NCI-H1930 (cell line): ENCODE measurements at places on chromosomes 12 and 14.
A peak's percentile ranks its signal among the peaks of the same experiment; 100 is the strongest.

- no peak for DNase-seq
Measured at GRCh38 chr12:6315704-6316597, 5.5 kb downstream of the PLEKHG6 start.

- DNase-seq, result peak; percentile 56
Measured at GRCh38 chr12:108768591-108769500, 37.5 kb upstream of the CORO1C start.

- no peak for DNase-seq
Measured at GRCh38 chr12:70443062-70443673, 77.1 kb downstream of the KCNMB4 start.

- no peak for DNase-seq
Measured at GRCh38 chr12:93191423-93191822, 186.3 kb upstream of the NUDT4 start.

DNA sequence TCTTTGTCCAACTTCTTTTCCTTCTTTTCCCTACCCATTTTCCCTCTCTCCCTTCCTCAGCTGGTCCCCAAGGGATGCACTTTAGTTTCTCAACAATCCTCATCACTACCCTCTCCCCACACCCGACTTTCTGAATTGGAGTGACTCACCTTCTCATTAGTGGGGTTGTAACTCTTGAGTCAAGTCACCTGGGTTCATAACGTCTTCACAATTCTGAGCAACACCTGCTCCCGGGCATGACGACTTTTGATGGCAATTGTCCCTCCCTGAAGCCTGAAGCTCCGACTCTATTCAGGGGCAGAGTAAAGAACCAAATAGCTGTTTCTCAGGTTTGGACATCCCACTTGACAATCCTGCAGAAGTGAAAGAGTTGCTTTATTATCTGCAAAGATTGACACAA, 82.7 kb upstream of the OTX2 start:
- no peak for DNase-seq

GRCh38 chr12:503111-503761, 43.5 kb downstream of the B4GALNT3 start:
- DNase-seq, result no peak

GRCh38 chr14:105430565-105430964, 10.9 kb downstream of the MTA1 start:
- DNase-seq, result no peak

GRCh38 chr12:78540606-78541336, 323.8 kb upstream of the SYT1 start:
- no peak for DNase-seq

DNA sequence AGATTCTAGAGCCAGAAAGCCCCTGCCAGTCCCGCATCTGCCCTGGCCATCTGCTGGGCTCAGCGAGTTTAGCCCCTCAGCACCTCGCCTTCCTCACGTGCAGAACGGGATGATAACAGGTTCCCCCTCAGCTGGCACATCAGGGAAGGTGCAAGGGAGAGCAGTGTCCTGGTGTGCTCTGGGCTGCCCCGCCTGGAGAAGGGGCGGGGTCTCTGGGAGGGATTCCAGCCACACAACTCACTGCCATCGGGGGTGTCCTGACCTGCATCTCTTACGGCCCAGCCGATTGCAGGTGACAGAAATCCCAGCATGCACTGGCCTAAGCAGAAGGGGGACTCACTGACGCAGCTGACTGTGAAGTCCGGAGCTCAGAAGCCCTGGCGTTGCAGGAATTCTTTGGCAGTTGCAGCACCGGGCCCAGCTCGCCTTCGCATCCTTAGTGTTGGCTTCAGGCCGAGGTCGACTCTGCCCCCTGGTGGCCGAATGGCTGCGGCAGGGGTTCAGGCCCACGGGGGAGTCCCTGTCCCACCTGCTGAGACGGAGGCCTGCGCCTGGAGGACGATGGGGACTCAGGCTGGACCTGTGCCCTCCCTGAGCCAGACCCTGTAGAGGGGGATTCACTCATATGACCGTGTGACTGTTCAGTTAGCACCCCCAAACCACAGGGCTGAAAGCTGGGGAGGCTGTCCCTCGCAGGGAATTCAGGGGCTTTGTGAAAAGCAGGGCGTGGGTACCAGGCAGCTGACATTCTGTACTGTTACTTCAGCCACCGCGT, 178.6 kb downstream of the ADGRD1 start:
- DNase-seq, result no peak

- DNase-seq, result no peak
Measured at GRCh38 chr12:25253371-25254068, 2.8 kb upstream of the KRAS start.

GRCh38 chr12:607541-608001, 55.7 kb downstream of the NINJ2 start:
- no peak for DNase-seq

DNA sequence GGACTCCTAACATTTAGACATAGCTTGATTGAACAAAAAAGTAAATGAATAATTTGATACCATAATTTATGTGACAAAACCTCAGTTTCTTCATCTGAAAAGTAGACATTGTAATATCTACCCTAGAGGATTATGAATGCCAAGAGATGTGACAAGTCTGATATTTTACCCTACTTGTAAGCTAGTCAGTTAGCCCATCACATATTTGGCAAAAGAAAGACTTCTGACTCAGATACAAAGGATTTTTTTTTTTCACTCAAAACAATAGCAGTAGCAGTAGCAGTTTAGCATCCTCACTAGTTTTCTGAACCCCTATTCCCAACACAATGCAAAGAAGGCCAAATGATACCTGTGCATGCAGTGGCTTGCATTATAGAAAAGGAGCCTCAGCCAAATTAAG, 377.3 kb upstream of the E2F7 start:
- no peak for DNase-seq

DNA sequence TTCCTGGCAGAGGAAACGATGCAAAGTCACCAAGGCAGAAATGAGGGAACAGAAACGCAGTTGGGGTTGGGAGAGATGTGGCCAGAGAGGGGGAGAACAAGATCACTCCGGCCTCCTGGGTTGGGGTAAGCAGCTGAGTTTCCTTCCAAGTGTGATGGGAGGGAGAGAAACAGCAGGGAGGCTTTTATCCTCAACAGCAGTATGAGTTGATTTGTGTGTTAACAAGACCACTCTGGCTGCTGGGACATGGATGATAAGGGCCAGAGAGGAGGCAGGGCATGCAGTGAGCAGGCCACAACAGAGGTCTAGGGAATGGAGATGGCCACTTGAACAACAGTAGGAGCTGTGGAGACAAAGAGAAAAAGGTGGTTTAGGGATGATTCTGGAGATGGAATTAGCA, 66.8 kb downstream of the GLRX5 start:
- DNase-seq, result no peak

DNA sequence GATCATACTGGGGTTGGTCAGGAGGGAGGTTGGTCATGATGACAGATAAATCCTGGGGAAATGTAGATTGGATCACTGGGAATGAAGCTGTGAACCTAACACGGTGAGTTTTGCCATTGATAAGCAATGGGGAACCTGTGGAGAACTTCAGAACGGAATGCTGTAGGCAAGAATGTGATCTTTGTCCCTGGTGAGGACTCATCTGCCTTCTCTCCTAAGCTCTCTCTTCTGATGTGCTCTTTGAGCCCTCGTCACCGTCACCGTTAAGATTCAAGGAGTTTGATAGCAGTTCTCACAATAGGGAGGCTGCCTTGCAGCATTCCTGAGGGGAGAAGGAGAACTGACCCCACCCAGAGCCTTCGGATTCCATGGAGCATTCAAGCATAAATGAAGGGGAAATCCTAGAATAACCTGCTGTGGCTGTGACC, 217.6 kb downstream of the ANO6 start:
- DNase-seq, result no peak

- DNase-seq, result no peak
Measured at GRCh38 chr12:9706086-9706685, 26.7 kb downstream of the CLECL1 start.

- DNase-seq, result no peak
Measured at GRCh38 chr12:13196130-13196921, at the start of gene EMP1. Gene EMP1, plus strand, starts transcription at chr12:13196726. Its CDS starts 14,785 bp downstream, at chr12:13211511.

DNA sequence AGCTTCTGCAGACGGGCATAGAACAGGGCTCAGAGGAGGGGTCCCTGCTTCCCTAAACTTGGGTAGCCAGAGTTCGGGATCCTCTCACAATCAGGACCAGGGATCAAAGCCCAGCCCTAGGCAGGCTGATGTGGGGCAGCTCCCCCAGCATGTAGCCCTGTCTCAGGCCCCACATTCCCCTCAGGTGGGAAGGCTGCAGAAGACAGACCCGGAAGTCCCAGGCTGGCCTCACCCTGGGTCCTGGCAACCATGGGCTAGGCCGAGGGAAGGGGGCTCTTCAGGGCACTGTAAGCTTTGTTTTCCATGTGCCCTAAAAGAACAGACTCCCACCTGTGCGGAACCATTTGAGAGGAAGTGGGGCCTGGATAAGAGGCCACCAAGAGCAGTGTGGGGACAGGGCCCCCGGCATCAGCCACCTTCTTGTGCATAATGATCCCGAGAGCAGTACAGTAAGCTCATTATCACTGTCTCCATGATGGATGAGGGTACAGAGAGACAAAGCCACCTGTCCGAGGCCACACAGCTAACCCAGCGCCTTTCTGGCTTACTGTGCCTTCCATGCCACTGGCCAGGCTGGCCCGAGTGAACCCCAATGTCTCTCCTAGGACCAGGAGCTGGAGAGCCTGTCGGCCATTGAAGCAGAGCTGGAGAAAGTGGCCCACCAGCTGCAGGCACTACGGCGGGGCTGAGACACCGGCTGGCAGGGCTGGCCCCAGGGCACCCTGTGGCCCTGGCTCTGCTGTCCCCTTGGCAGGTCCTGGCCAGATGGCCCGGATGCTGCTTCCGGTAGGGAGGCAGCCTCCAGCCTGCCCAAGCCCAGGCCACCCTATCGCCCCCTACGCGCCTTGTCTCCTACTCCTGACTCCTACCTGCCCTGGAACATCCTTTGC, 11.5 kb downstream of the CHGA start:
- DNase-seq, result no peak

DNA sequence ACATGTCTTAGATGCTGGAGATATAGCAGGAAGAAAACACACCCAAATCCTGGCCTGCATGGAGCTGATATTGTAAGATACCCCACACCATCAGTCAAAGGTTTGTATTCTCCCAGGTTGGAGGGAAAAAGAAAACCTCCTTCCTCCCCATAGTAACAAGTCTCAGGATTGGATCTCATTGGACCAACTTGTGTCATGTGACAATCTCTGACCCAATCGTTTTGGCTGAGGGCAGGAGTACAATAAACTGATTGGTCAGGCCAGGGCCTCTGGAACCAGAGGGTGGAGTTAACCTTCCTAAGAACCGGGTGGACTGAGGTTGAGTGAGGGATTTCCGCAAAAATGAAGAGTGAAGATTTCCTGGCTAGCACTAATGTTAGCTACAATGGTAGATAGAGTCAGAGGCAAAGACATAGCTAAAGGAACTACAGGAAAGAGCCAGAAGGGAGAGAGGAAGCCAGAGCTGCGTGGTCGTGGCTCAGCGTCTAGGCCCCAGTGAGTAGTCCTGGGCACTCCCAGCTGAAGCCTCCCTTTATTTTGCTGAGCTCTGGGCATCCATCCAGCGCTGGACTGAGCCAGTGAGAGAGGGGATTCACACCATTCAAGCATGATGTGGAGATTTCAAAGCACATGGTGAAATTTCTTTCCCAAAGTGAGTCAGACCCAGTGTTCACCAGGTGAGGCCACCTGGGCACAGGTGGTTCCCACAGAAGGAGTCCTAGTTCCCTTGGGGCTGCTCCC, 219.9 kb downstream of the AACS start:
- DNase-seq, result no peak

GRCh38 chr14:58744801-58745394, 107.1 kb downstream of the DACT1 start:
- DNase-seq, result no peak

DNA sequence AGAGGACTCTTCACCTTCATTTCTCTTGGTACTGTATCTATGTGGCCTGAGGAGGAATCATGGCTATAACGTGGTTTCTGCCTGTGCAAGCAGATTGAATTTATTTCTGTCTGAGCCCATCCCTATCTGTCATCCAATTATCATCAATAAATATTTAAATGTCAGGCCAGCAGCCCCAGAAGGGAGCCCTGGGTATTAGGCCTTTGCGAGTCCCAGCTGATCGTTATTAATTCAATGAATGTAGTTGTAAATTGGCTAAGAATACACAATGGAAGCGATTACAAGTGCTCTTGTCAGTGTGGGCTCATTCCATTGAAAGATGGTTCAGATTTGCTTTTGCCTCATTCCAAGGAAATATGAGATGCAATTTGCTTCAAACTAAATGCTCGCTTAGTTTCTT, 142.0 kb downstream of the KTN1 start:
- no peak for DNase-seq

GRCh38 chr14:104396682-104397470, 182.7 kb upstream of the C14orf180 start:
- DNase-seq, result no peak

DNA sequence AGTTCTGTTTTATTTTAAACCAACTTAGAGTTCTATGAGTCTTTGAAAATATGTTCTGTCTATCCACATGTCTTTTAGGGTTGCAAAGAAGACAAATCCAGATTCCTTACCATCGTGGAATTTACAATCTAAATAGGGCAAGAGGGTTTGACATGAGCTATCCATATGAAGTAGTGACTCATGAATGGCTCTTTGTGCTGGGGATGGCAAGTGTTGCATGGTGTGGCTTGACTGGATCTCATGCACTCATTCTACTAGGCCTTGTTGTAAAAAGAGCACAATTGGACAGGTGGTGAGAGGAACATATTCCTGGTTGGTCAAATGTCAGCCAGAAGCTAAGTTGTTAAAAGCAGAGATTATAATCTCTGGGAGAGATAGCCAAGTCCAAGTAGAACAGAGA, 509.1 kb downstream of the DIO2 start:
- DNase-seq, result no peak

GRCh38 chr14:69928111-69928523, 48.9 kb downstream of the SMOC1 start:
- DNase-seq, result no peak

- no peak for DNase-seq
Measured at GRCh38 chr14:71119832-71120231, 212.6 kb downstream of the PCNX1 start.

GRCh38 chr14:99773521-99774497, 19.4 kb upstream of the EML1 start:
- DNase-seq, result no peak

GRCh38 chr12:45890276-45890675, 100.1 kb downstream of the SCAF11 start:
- DNase-seq, result no peak

DNA sequence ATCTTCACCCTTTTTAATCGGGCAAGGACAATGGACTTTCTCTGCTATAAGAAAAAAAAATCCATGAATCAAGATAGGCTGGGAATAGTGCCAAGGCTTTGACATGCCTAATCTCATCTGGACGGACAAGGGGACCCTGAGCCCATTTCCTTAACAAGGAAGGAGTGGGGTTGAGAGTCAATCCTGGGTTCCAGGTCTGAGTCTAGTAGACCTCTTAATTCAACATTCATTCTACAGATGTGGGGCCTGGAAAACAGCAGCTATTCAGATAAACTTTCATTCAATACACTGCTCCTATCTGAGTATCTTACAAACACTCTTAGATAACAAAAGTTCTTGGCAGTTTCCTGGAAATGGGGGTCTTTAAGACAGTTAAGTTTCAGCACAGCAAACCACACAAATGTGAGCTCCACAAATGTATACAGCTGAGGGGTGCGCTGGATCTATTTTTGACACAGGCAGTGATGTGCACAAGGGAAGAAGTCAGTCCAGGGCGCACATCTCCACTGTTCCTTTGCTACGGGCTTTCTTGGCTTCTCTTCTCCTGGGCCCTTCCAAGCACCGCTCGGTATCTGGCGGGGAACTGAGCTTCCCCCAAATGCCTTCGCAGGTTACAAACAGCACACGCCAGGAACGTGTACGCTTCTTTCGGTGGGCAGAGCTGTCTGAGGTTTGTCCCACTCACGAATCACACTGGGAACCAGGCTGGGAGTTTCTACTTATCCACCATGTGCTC, 82.2 kb upstream of the GPR68 start:
- no peak for DNase-seq

- DNase-seq, result no peak
Measured at GRCh38 chr12:23927907-23928306, 21.6 kb downstream of the SOX5 start.
